ENCODE measurements at places on chromosomes 2 and 18. TPM values are rescaled to one million over a fixed set of nuclear protein-coding genes. Genes with fewer than 3 reads are reported as not detected.

GRCh38 chr2:18401471-18401870, 159.0 kb downstream of the RDH14 start:
- no peak for DNase-seq

Gene MC2R
- not detected for total RNA-seq

DNA sequence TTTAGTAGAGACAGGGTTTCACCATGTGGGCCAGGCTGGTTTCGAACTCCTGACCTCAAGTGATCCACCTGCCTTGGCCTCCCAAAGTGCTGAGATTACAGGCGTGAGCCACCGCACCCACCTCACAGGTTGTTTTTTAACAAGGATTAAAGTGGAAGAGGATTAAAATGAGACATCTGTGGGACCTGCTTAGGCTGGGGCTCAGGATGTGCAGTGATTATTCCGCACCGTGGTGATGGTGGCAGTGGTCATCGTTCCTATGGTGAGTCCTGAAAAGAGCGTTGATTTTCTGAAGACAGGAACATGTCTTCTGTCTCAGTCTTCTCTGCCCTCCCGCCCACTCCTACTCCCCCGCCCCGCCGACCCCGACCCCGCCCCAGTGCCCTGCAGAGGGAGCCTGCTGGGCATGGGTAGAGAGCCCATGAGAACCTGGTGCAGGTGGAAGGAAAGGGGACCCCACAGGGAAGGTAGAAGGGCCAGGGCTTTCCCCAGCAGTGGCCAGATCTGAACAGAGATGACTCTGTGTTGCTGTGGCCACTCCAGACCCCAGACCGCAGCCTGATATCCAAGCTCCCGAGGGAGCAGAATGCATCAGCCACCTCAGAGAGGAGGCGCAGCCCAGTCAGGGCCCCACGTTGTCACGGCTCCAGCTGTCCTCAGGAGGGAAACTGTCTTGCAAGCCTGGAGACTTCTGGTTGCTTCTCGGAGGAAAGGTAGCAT, 34.5 kb upstream of the FOSL2 start:
- no peak for DNase-seq

Gene PLEK
- total RNA-seq: under 0.01 TPM

Gene ABCA12
- total RNA-seq: not detected

DNA sequence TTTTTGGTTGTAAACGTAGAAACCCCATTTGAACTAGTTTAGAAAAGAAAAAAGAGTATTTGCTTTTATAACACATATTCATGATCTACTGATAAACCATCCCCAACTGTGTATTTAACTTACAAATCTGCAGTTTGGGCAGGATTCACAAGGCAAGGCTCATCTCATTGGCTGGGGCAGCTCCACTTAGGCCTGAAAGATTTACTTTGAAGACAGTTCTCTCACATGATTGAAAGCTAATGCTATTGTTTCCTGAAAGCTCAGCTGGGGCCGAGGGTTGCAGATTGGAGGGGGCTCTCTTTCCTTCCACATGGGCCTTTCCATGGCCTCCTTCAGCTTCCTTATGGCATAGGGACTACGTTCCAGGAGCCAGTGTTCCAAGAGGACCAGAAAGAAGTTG, 47.4 kb downstream of the ARHGAP15 start:
- no peak for DNase-seq

Gene C2orf80
- not detected for total RNA-seq

Gene CEP192
- 21.1 TPM for total RNA-seq

DNA sequence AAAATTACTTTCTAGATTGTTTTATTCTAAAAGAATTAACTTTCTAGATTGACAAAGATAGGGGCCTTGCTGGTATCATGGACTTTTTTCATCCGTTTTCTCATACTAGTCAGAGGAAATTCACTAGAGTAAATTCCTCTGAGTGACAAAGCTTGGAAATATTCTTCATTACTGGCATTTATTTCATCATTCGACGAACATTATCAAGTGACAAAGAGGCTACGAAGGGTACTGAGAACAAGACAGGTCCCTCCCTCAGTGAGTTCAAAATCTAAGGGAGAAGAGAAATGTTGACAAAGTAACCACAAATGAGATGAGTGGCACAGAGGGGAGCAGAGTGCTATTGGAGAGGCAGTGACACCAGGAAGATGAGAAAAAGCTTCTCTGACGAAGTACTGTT, 4.3 kb downstream of the EPG5 start:
- peak; percentile 14 for DNase-seq

Gene NDC80
- total RNA-seq: 6.8 TPM

DNA sequence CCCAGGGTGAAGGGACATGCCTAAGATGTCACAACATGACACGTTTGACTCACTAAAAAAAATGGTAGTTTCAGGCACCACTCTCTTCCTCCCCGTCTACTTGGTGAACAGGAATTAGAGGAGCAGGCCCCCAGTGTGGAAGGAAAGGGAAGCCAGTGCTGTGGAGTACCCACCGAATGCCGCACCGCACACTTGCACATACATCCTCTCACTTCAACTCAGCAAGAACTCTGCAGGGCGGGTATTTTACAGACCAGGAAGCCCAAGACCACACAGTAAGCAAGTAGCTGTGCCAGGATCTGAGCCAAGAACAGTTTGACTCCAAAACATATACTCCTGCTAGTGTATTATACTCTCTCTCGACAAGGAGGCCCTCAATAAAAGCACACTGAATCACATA, 69.8 kb downstream of the BCL2 start:
- no peak for DNase-seq

DNA sequence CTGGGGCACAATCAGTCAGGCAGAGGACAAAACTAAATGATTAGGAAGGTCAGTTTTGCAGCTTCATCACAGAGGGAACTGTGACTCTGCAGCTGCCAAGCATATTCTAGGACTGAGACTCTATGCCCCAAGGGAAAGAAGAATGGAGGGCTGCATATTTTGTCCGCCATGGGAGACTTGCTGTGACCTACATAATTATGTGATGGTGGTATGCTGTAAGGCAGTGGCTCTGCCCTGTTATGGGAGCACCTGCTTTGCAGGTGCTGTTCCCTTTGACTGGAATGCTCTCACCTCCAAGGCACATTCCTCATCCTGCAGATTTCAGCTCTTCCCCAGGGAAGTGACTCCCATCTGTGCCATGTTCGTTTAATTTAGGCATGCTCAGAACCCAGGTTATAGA, 261.9 kb upstream of the EPHA4 start:
- no peak for DNase-seq

Gene ALMS1
- 4.4 TPM for total RNA-seq

DNA sequence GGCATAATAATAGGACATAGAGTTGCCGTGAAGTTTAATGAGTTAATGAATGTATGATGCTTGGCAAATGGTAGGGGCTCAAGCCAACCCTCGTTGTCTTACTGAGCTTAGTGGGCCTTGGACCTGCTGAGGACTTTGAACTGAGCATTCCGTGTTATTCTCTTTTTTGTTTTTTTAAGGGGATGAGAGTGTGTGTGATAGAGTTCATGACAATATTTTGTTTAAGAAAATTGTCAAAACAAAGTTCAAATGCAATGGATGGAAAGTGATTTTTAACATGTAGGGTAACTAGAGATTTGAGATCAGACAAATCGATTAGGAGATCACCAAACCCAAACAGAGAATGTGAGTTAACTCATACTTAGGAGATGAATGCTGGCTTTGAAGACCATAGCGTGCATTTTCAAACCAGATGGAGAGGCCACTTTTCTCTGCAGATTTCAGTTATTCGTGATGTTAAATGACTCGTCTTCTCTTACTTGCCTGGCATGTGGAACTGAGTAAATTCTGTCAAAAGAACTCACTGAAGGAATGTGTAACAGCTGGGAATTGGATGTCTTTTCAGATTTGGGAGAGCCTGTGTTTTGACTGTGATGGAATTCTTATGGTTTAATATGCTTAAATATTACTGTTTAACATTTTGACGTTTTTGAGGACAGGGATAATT, 88.7 kb downstream of the NEDD4L start:
- DNase-seq: no peak

DNA sequence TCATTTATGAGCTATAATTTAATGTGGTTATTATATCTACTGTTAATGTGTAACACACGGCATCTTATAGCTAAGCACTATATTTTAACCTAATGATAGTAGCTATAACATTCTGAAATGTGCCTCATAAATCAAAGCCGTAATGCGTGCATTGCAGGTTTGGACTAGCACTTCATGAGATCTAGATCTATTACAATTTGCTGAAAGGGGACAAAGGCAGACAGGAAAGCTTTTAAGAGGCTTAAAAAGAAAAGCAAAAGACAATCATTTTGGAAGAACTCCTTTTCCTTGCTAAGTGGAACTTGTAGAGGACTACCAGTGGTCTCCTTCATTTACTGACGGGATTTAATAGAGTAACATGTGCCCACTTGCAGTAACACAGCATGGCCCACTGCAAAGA, 213.1 kb downstream of the NBAS start:
- no peak for DNase-seq

DNA sequence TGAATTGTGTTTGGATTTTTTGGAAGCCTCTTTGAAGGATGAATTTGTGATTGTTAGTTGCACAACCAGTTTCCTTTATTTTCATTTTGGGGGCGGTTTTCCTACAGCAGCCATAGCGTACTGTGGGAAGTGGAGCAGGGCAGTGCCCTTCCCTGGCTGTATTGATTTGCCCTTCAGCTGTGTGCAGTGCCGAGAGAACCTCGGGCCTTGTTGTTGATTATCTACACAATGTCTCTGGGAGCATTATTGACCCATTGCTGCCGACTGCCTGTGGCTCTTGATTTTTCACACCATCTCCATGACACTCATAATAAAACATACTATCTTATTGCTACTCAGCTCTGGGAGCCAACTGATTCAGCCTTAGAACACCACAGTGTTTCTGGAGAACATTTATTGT, 162.2 kb upstream of the BOD1L2 start:
- DNase-seq: no peak

DNA sequence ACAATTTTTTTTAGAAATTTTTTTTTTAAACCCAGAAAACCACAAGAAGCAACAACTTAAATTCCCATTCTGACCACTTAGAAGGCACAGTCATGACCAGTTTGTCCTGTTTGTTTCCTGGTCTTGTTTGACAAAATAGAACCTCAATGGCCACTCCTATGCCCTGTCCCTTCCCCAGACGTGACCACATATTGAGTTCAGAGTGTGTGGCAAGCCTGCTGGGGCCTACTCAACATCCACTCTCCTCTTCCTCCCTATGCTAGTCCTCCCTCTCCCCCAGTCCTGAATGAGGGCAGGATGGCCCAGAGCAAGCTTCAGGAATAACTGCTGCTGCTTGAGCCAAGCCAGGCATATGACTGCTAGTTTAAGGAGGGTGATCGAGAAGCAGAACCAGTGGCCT, 89.6 kb downstream of the PRELID3A start:
- no peak for DNase-seq

Gene SERPINB3
- total RNA-seq: not detected

Gene SMAD2
- 49.6 TPM for total RNA-seq

DNA sequence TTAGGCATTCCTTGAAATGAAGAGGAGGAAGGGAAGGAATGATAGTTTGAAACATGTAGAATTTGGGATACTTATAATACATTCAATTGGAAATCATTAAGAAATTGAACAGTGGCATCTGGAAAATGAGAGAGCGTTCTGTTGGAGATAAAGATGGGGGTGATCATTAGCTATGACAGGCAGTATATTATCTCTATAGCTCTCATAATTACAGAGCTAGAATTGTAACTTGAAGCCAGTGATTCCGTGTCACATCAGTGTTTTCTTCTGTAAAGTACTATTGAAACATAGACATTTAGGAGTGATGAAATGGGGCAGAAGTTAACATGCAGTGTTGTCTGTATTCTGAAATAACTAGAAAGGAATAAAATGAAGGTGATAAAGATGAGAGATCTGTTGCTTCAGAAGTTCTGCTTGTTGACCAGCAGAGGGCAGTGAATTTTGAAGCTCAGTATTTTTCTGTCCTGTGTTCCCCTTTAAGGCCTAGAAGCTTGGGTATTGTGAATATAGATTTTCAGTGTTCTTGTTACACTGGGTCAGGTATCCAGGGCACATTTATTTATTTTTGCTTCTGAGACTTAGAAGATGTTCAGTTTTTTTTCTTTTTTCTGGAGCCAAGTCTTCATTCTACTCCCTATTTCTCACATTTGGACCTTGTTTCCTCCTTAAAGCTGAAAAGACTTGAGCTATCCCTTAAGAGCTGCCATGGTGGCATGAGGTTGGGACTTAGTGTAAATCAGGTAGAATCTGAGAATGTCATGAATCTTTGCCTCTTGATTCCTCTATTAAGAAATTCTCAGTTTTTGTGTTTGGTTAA, 157.4 kb downstream of the TAF4B start:
- DNase-seq: peak; percentile 59

GRCh38 chr2:73114273-73114867, 1.6 kb upstream of the RAB11FIP5 start:
- no peak for DNase-seq

- DNase-seq: no peak
Observed at GRCh38 chr18:5447442-5447841, 96.4 kb downstream of the EPB41L3 start.

- no peak for DNase-seq
Observed at GRCh38 chr2:100119235-100119634, 23.2 kb downstream of the AFF3 start.

DNA sequence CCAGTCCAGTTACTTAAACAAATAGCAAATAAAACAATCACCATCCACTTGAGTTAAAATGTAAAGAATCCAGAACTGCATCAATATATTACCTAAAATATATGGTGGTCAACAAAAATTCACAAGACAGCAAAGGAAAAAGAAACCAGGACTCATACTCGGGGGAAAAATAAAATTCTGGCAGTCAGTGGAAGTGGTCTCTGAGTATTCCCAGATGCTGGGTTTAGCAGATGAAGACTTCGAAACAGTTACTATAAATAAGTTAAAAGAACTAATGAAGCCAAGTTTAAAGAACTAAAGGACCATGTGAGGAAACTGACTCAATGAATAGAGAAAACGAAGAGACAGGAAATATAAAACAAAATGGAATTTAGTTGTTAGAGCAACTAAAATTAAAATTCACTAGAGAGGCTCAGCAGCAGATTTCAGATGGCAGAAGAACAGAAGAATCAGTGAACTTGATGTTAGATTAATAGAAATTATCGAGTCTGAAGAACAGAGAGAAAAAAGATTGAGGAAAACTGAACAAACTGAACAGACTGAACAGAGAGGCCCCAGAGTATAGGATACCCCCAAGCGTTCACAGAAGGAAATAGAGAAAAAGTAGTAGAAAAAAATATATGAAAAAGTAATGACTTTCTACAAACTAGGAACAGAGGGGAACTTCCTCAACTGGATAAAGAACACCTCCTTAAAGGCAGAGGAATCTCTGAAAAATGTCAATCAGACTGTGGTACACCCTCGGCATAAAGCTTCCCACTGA, 27.9 kb downstream of the MGAT4A start:
- DNase-seq: no peak

DNA sequence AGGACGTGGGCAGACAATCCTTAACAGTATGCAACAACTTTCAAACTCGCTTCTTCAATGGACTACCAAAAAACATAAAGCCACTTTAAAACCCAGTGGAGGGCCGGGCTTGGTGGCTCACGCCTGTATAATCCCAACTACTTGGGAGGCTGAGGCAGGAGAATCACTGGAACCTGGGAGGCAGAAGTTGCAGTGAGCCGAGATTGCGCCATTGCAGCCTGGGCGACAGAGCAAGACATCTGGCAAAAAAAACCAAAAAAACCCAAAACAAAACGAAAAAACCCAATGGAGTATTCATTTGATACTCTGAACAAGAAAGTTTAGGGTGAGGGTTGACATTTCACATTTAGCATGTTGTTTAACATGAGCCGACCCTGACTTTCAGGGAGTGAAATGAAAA, 14.0 kb downstream of the RNF125 start:
- DNase-seq: no peak
